ENCODE measurements at places on chromosomes 5 and 9.

GRCh38 chr5:169731221-169731620, 94.1 kb downstream of the DOCK2 start:
- no peak for DNase-seq

DNA sequence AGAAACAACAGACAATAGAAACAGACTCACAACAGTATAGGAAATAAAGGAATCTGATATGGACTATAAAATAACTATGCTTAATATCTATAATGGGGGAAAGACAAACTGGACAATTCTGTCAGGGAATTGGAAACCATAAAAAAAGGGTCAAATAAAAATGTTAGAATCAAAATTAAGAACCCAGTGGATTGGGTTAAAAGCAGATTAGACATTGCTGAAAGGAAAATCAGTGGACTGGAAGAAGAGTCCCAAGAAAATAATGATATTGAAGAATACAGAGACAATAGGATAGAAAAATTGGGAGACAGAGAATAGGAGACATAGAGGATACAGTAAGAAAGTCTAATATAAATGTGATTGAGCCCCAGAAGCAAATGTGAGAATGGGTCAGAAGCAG, 199.2 kb downstream of the PBX3 start:
- DNase-seq, result no peak

- DNase-seq, result no peak
These were observed 337.0 kb downstream of the PLK2 start for GRCh38 chr5:58122848-58123392.

- no peak for DNase-seq
These were observed 13.7 kb downstream of the DAB2 start for GRCh38 chr5:39411061-39411460.

- peak; percentile 56 for DNase-seq
These were observed 13.9 kb downstream of the PRRC2B start for GRCh38 chr9:131407717-131408195.

DNA sequence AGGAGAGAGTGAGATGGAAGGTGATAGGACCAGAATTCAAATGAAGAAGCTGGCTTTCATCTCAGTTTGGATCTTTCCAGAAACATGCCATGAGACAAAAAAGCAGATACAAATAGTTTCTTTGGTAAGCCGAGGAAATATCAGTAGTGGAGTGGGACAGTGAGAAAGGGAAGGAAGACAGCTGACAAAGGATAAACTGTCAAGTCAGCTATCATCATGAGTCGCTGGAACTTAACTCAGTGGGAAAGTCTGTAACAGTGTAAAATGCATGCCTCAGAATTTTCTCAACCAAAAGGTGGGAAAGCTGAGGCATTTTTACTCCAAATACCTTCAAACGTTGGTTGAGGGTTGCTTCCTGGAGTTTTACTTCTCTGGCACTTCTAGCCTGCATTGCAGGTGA, 129.8 kb downstream of the PLPPR1 start:
- no peak for DNase-seq

DNA sequence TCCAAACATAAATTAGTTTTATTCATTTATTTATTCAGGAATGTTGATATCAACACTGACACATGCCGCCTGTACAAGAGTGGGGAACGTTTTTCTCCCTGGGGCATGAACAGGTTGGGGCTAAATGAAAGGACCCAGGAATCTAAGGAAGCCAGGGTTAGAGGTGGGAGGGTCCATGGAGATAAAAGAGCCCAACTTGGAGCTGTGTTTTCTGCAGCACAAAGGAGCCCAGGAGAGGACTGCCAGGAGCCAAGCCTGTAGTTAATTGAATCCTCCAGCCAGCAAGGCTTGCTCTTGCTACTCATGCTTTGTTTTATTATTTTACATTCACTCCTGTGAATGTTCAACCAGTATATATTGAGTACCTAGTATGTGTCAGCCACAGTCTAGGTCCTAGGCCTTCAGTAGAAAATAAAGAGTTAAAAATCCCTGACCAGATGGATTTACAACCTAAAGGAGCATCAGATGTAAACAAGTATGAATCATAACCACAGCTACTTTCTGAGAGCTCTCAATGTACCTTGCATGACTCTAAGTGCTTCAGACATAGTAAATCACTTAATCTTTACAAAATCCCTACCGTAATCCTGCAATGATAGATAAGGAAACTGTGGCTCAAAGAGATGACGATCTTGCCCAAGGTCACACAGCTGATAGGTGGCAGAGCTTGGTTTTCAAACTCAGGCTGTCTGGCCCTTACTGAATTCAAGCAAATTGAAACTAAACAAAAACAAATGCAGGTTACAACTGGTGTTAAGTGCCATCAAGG, 69.8 kb downstream of the ASTN2 start:
- DNase-seq, result no peak

- no peak for DNase-seq
These were observed at the start of gene GNA14 for GRCh38 chr9:77648234-77649108. TSS of gene GNA14 (minus strand) at chr9:77648322. CDS start at chr9:77647793, 529 bp downstream.

DNA sequence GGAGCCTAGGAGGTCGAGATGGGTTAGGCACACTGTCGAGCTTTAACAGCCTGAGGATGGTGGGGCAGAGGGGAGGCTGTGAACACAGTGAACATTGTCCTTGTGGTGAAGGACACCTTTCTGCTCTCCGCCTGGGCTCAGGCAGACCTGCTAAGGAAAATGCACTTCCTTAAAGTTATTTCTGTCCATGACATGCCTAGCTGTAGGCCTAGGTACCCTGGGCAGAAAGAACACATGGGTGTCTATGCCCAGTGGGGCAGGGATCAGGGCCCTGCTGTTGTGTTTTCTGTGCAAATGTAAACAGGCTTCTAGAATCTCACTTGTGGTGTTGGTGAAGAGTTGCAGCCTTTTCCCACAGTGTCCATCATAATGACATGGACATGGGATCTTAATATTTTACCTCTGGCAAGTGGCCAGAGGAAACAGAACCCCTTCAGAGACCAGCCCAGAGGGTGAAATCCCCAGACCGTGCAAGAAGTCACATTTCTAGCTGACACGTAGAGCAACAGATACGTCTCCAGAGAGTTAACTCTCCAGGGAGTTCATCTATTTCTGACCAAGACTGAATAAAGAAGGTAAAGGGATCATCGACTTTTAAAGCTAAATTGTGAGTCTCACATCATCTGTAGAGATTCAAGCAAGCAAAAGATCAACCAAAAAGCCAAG, 79.2 kb downstream of the C9orf152 start:
- DNase-seq, result no peak

DNA sequence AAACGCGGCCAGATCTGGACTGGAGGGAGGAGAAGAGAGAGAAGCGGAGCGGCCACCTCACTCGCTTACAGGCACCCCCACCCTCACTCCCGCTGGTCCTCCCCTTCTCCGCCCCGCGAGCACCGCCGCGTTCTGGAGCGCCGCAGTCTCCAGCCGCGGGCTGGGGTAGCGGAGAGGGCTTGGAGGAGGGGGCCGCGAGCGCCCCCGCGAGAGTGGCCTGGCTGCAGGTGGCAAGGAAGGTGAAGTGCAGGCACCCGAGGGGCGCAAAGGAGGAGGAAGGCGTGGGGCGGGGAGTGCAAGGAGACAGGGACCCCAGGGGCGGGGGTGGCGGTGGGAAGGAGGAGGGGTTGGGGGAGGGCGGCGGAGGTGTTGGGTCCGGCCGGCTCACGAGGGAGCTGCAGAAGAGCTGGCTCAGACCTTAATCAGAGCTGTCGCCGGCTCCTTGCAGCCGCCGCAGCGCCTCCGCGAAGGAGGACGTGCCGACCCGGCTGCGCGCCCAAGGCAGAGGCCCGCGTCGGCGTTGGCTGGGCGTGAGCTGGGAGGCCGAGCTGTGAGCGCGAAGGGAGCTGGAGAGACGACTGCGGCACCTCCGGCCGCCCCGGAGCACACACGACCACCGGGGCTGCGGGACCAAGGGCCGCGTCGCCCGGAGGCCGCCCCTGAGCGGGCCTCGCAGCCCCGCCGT, at the start of gene DMRT3:
Gene DMRT3, plus strand, starts transcription at position 398 of the 685 bp plus-strand sequence. CDS start 347 bp downstream, outside the sequence.
- no peak for DNase-seq

DNA sequence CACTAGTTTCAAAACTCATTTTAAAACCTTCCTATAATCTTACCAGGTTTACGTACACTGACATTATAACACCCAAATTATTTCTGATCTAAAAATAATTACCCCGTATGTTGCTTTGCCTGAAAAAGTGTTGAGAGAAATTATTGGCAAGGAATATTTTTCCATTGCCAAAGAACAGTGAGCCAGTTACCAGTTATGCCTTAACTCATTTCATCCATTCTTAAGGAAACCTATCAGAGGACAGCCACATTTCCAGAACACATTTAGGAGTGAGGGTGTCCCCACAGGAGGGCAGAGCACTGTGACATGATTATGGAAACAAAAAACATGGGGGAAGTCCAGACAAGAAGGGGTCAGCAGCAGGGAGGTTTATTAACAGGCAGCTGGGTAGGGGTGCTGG, 52.2 kb downstream of the GABBR2 start:
- DNase-seq, result no peak

- no peak for DNase-seq
These were observed 69.1 kb downstream of the GDNF start for GRCh38 chr5:37770786-37771185.

DNA sequence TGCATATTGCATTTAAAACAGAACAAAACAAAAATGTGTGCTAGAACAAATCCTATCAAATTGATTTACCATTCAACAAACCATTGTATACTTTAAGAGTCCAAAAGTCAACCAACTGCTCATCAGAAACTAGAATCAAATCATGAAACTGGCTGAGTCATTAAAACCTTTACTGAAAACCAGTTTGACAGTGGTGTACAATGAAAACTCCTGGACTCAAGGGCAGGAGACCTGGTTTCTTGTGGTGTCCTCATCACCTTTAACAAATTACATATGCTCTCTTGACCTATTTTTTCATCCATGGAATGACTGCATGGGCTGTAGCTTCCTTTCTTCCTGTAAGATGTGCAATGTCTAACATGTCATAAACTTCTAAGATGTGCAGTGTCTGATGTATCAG, 315.3 kb upstream of the SLC30A5 start:
- DNase-seq, result no peak

DNA sequence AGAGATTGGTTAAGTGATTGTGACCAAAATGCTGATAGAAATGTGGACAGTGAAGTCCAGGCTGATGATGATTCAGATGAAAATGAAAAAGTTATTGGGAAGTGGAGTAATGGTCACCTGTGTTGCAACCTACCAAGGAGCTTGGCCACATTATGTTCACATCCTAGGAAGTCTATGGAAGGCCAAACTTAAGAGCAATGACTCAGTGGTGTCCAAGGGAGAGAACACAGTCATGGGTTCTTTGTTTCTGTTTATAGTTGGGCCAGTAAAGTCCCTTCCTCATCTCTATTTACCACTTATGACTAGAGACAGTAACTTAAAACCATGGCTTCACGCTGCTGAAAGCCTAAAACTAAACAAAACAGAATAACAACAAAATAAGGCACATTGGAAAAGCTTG, 555.3 kb upstream of the DAB2 start:
- no peak for DNase-seq

GRCh38 chr9:135602789-135603481, 36.4 kb downstream of the GLT6D1 start:
- DNase-seq, result peak; percentile 52

All from T-cell (primary cell).